ENCODE measurements at places on chromosomes 13 and 19.
A peak's percentile ranks its signal among the peaks of the same experiment; 100 is the strongest.

GRCh38 chr13:77510156-77510555, 25.4 kb upstream of the SCEL start:
- DNase-seq: no peak

GRCh38 chr19:50357178-50358100, 8.0 kb downstream of the NAPSA start:
- DNase-seq: peak; percentile 82

GRCh38 chr19:34171539-34171876, 796 bp upstream of the LSM14A start:
- no peak for DNase-seq

DNA sequence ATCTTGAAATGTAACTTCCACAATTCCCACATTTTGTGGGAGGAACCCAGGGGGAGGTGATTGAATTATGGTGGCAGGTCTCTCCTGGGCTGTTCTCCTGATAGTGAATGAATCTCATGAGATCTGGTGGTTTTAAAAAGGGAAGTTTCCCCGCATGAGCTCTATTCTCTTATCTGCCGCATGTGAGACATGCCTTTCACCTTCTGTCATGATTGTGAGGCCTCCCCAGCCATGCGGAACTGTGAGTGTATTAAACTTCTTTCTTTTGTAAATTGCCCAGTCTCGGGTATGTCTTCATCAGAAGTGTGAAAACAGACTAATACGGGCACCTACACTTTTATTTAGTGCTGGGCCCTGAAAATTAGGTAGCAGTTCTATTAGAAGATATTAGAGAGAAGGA, 45.8 kb downstream of the TNFSF13B start:
- no peak for DNase-seq

DNA sequence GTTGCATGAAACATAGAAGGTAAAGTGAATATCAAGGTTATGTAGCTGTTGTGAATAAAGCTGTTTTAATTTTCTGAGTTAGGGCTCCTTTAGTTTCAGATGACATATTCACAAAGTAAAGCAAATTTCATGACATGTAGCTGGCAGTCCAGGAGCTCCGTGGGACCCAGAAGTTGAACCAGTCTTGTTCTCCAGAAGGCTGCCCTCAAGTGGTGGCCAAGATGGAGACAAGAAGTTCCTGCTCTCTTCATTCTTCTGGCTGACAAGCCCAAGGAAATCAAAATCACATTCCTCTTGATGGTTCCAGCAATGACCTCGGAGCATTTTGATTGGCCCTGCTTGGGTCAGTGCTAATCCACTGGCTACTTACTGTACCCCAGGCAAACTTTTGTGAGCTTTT, 128.7 kb downstream of the LIG4 start:
- no peak for DNase-seq

GRCh38 chr13:53028637-53029203, at the start of gene OLFM4:
Gene OLFM4, plus strand, starts transcription at chr13:53028813. Its CDS starts 24 bp downstream, at chr13:53028837.
- no peak for DNase-seq

DNA sequence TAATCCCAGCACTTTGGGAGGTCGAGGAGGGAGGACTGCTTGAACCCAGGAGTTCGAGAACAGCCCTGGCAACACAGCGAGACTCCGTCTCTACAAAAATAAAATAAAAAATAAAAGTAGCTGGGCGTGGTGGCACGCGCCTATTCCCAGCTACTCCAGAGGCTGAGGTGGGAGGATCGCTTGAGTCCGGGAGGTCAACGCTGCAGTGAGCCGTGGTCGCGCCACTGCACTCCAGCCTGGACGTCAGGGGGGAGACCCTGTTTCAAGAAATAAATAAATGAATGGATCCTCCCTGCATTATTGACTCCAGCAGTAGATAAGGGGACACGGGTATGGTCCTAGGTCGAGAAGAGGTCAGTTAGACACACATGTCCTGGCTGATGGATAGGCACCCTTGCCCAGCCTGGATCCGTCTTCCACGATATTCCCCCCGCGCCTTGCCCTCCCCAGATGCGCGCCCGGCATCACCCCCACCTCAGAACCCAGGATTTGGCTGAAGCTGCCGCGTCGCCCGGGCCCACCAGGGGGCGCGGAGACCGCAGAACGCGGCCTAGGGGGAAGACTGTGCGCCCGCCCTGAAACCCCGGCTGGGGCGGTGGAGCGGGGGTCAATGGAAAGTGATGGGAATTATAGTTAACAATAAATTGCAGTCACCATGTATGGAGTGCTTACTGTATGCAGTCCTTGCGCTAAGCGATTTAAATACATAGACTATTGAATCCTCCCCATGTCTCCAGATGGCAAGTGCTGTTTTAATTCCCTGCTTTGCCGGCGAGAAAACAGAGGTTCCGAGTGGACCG, 2.1 kb upstream of the HOOK2 start:
- DNase-seq: peak; percentile 73

DNA sequence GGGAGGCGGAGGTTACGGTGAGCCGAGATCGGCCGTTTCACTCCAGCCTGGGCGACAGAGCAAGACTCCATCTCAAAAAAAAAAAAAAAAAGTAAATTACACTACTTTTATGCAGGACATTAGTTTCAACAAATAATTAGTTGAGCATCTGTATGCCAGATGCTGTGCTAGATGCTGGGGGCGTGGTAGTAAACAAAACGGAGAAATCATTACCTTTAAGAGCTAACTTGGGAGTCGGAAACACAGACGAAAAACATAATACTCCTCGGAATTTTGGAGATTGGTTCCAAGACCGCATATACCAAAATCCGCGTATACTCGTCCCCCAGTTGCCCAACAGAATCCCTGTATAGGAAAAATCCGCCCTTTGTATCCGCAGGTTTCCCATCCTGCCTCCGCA, 1.3 kb upstream of the DUS3L start:
- DNase-seq: no peak

DNA sequence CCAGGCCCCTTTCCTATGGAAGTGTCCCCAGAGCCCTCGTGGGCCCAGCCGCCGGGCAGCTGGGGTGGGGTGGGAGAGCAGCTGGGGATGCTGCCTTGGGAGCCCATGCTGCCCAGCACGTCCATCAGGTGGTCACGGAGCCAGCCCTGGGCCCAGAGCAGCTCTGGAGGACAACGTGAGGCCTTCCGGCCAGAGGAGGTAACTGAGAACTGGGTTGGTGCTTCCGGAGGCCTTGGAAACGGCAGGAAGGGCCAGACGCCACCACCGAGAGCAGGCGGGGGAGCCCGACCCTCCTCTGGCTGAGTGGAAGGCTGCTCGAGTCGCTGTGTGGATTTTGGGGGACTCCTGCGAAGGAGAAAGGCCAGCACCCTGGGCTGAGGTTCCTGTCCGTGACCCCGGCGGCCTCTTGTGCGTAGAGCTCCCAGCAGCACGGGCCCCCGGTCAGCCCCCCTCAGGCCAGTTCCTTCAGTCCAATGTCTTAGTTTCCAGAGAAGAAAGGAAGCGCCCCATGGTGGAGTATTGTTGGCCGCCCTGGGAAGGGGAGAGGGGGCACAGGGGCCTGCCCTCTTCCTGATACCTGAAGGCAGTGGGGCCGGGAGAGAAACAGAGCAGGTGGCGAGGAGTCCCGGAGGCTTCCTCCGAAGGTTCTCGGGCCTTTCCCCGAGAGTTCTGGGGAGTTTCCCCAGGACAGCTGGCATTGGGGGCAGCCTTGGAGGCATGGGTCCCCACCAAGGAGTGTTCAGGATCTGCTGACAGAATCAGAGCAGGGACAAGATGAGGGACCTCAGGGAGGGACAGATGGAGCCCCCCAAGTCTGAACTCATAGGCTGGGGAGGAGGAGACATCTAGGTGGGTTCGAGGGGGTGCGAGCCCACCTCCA, 68.8 kb downstream of the MLLT1 start:
- DNase-seq: no peak

DNA sequence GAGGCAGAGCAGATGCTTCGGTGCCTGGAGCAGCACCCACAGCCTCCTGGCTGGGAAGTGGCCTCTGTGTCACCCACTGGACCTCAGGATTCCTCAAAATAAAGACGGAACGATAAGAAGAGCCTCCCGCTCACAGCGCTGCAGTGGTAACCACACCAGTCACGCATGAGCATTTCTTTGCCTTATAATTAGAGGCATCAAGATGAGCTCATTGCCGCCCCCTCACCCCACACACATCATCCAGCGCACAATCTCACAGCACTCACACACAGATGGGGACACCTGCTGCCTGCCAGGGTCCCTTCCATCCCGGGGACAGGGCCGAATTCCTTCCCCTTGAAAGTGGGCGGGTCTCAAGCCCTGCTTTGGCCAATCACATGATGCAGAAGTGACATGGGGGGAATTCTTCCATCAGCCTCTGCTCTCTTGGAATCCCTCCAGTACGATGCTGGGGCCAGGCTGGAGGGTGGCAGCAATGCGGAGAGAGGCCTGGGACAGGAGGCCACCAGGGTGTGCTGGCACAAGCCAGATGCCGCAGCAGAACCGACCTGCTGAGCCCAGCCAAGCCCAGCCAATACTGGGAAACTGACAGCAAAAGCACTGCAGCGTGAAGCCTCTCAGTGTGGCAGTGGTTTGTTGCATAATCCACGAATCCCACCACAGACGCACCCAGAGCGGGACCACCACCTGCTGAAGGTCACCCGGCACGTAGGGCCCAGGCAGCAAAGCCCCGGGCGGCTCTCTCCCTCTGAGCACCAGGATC, 16.0 kb downstream of the PIP5K1C start:
- no peak for DNase-seq

DNA sequence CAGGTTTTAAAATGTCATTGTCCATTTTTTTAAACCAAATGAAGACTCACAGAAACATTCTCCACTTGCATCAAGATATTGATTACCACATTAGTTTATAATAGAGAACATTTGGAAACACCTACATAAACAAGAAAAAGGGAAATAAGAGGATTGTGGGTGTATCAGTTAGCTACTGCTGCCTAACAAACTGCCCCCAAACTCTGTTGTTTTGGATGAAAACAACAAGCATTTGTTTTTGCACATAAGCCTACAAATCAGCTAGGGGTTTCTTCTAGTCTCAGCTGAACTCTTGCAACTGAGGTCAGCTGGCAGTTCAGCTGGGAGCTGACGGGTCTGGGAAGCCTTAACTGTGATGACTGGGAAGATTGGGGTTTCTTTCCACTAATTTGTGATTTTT, 464.4 kb downstream of the COG6 start:
- DNase-seq: no peak

- DNase-seq: no peak
Observed at GRCh38 chr19:1098177-1099051, 3.2 kb upstream of the POLR2E start.

DNA sequence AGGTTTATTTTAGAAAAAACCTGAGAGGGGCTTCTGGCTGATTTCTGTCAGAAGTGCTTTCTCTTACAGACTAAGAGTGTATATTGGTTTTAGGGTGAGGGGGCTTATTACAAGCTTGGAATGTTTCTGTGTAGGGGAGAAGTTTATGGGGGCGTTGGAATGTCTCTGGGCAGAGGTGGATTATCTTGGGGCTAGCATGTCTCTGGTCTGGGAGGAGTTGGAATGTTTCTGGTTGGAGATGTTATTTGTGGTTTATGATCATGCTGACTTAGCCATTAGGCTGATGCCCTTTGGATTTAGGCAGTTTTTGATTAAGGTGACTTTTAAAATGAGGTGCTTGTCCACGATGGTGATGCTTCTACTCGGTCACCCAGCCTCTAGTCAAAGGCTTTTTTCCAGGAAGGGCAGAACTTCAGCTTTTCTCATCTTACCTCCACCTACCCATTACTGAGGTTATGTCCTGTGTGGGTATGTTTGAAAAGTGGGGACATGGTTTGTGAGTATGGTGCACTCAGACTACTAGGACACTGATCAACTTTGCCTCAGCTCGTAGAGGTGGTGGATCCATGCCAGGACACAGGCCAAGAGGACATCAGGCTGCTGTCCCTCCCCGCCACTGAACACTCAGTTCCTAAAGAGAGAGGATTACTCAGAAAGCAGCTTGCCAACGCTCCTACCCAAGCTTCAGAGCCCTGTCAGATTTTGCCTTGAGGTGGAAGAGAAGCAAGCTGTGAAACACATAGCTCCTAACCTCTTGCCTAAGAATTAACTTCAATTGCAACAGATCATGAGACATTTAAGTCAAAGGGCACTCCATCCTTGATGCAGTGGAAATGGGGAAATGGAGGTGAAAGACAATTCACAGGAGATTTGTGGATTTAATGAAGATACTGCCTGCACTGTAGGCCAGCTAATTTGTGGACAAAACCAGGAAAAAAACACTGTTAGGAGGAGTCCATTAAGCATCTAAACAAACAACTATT, 63.6 kb downstream of the ZNF44 start:
- DNase-seq: no peak

DNA sequence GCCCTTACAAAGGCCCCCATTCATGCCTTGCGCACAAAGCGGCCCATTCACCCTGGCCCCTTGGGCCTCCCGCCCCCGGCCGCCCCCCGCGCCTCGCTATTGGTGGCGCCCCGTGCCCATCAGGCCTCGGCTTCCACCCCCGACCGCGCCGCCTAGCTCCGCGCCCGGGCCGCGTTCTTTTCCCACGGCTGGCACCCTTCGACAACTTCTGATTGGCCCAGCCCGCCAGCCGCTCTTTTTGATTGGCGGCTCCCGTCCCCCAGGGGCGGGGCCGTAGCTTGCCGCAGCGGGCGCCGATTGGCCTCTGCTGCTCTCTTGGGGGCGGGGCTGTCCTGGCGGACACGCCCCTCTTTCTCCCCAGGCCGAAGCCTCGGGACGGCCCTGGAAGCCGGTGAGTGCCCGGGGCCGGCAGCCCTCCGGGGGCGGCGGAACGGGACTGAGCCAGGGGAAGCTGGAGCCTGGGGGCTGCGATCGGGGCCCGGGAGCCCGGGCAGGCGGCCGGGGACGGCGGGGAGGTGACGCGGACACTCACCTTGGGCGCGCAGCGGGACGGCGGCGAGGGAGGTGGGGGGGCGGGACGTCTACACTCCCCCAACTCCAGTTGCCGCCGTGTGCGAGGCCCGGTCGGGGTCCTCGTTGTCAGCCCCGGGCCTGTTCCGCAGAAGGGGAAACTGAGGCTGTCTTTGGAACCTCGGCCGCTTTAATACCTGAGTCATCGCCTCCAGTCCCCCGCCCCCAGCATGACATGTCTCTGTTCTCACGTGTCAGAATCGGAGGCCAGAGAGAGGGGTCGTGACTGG, at the start of gene MYH14:
MYH14 (plus strand) TSS at position 342 of the 800 bp plus-strand sequence. CDS start 6,744 bp downstream, outside the sequence.
- no peak for DNase-seq

DNA sequence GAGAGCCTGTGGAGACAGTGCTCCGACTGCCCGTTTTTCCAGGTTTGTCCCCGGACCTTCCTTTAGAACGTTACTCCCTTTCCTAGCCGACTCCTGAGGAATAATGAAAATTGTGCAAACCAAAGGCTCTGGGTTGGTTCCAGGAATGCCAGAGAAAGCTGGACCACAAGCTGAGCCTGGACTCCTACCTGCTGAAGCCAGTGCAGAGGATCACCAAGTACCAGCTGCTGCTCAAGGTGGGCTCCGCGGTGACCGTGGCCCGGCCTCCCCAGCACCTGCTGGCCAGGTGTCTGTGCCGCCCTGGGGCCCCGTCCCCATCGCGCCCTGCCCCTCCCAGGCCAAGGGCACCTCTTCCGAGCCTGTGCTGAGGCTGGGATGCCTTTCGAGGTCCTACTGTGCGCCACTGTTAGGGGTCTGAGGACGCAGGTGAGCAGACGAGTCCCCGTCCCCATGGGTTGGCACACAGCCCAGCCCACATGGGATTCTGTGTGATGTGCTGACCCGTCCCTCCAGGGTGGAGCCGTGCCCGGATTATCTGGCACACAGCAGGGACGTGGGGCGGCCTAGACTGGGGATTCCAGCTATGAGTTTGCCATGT, 20.5 kb upstream of the F7 start:
- DNase-seq: no peak

- DNase-seq: no peak
Observed at GRCh38 chr13:102724923-102725322, 30.1 kb upstream of the METTL21C start.

- DNase-seq: no peak
Observed at GRCh38 chr13:42049454-42049813, 986 bp downstream of the DGKH start.
